ENCODE measurements at places on chromosomes 1 and 21.

DNA sequence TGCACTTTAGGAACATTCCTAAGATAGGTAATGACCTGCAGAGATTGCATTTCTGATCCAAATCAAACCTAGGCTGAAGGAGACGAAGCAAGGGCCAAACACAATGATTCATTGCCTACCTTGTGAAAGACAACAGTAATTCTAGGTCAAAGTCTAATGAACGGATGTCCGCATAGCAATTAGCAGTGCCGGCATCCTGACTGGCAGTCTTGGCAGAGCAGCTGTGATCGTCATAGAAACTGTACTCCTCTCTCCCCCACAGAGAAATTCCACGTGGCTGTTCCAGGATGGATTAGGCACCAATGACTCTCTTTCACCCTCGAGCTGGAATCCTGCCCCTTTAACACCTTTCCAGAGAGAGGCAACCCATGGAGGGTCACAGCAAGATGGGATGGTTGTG is 28.9 kb upstream of the VAV3 start:
- DNase-seq, result no peak

DNA sequence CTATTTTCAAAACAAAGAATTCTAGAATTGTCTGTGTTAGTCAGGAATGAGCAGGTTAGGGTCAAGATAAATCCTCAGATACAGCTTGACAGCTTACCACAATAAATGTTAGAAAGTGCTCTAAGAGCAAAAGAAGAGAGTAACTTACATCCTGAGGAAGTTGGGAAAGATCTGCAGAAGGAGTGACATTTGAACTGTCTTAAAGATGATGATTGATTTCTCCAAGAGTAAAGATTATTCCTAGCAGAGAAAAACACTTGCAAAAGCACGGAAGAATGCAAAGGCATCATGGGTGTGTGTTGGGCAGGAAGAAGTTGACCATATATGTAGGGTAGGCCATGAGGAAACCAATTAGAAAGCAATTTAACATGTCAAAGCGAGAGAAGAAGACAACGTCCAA is 175.4 kb downstream of the LRRC7 start:
- no peak for DNase-seq

DNA sequence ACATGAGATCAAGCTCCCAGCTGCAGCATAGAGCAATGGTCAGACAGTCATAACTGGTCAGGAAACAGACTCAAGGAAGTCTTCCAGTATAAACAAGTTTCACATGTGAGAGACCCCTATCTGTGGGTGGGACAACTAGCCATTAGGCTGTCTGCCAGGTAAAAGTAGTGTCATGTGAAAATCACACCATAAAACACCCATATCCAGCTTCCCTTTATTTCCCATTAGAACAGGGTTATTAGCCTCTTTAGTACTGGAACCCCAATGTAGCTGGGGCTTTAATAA is 426.7 kb downstream of the KCNT2 start:
- no peak for DNase-seq

- DNase-seq, result no peak
Measured at GRCh38 chr1:156708218-156708661, 2.9 kb upstream of the CRABP2 start.

DNA sequence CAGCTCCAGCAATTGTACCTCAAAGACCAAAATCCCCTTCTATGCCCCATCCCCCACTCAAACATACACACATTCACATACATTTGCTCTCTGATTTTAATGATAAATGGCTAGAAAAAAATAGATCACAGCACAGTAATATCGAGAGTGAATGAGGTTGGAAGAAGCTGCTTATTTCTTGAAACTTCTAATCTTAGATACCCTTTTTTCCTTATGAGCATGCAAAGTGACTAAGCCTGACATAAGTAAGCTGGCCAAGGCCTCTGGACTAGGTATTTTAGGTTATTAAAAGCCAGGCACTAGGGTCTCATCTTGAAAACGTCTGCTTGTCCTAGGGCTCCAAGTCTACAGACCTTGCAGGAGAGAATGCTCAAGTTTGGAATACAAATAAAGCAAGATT is 133.6 kb downstream of the TGFBR3 start:
- no peak for DNase-seq

Data from colonic mucosa (tissue), 4 donors.